Adrenal gland (tissue), 19 donors: ENCODE measurements at places on chromosomes 6 and 20. TPM values are rescaled to one million over a fixed set of nuclear protein-coding genes. Genes with fewer than 3 reads are reported as not detected.

The FOXC1 gene
- total RNA-seq: 3.3 TPM

- no peaks in the 10 kb centered on the region for H3K36me3 ChIP-seq
- H3K4me3 ChIP-seq: no peak overlapping the region
- DNase-seq: no peak
- H3K27me3 ChIP-seq: no peaks in the 10 kb centered on the region
- no peaks in the 10 kb centered on the region for H3K4me1 ChIP-seq
- no peak overlapping the region for H3K27ac ChIP-seq
These were observed 30.8 kb upstream of the FILIP1 start for GRCh38 chr6:75524322-75524972.

- H3K4me1 ChIP-seq: no peaks in the 10 kb centered on the region
- no peak overlapping the region for H3K4me3 ChIP-seq
- no peaks in the 10 kb centered on the region for H3K36me3 ChIP-seq
- H3K27ac ChIP-seq: no peak overlapping the region
- DNase-seq: no peak
These were observed 113.8 kb downstream of the IRF4 start for GRCh38 chr6:505374-505773.

GRCh38 chr6:112296122-112296521, 41.8 kb upstream of the LAMA4 start:
- DNase-seq: no peak
- no peaks in the 10 kb centered on the region for H3K27me3 ChIP-seq
- H3K27ac ChIP-seq: no peak overlapping the region
- no peak overlapping the region for H3K4me3 ChIP-seq

- H3K27ac ChIP-seq: no peak overlapping the region
- no peaks in the 10 kb centered on the region for H3K4me1 ChIP-seq
- no peaks in the 10 kb centered on the region for H3K36me3 ChIP-seq
- H3K4me3 ChIP-seq: no peak overlapping the region
These were observed 72.1 kb downstream of the RSPO3 start for GRCh38 chr6:127190552-127190951.

DNA sequence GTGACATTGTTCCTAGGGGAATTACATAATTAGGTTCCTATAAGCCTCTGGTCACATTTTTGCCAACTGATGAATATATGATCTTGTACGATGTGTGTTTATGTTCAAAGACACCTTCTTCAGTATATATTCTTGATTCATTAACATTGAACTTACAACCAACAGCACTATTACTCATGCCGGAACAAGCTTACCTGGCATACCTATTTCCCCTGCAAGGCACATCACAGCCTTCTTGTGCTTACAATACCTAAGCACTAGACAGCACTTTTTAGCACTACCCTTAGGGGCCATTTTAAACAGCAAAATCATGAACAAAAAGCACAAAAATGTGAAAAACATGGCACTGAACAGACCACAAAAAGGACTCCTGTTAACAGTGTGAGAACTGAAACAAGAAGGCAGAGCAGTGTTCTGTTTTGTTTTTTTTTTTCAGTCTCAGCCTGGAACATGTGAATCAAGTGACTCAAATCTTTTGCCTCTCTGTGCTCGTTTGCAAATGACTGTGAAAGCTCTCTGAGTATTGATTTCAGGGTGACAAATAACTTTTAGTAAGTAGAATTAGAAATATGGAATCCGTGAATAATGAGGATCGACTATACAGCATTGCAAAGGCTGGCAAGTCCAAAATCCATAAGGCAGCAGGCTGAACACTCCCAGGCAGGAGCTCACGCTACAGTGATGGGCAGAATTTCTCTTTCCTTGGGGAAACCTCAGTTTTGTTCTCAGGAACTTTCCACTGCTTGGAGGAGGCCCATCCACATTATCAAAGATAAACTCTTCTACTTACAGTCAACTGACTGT, 102.3 kb upstream of the TSHZ2 start:
- H3K4me3 ChIP-seq: no peak overlapping the region
- H3K36me3 ChIP-seq: no peaks in the 10 kb centered on the region
- no peak overlapping the region for H3K27ac ChIP-seq
- H3K4me1 ChIP-seq: no peaks in the 10 kb centered on the region

GRCh38 chr6:30988209-30988825, 4.8 kb downstream of the MUC21 start:
- DNase-seq: no peak
- H3K4me1 ChIP-seq: no peaks in the 10 kb centered on the region
- peaks cover 6% of the 10 kb centered on the region for H3K27me3 ChIP-seq
- no peak overlapping the region for H3K4me3 ChIP-seq
- no peak overlapping the region for H3K27ac ChIP-seq
- no peaks in the 10 kb centered on the region for H3K36me3 ChIP-seq

The SSR1 gene
- total RNA-seq: 128 TPM

- no peak overlapping the region for H3K4me3 ChIP-seq
- DNase-seq: no peak
- no peak overlapping the region for H3K27ac ChIP-seq
- H3K36me3 ChIP-seq: no peaks in the 10 kb centered on the region
These were observed 185.5 kb downstream of the CDH4 start for GRCh38 chr20:61437280-61438206.
